8988T (cell line): ENCODE measurements at places on chromosomes 1 and 21.

GRCh38 chr1:153683854-153684253 is 5.4 kb downstream of the NPR1 start:
- DNase-seq: no peak

DNA sequence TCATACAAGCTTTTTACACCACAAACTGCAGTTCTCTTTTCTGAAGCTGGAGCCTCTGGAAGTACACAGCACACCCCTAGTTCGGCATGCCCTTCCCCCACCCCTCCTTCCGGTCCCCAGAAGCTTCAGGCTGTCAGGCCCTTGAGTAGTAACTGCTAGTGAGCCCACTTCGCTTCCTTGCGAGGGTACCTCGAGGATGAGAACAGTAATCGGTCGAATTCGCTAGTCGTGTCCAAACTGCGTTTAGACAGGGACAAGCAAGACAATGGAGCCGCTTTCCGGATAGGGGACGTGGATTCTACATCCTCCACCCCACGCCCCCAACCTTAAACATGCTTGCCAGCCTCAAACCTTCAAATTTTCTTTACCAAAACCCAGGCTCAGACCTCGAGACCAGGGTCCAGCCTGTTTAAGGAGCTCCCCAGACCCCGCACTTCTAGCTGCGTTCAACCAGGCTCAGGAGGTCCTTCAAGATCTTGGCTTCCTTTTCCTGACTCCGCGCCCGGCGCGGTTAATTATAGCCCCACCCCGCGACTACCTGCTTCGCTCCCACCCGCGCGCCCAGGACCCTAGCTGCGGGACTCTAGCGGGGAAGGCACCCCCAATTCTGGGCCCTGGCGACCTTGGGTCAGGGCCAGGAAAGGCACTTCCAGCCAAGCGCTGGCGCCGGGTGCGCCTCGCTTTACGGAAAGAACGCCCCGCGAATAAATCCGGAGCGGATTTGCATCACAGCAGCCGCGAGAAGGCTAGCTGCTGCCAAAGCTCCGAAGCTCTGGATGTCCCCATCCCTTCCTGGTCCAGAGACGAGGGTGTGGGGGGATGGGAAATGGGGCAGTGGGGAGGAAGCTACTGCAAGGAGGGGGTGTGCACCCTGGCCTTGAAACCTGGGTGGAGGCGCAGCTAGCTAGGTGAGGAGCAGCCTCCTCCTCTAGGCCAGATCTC is 8.1 kb upstream of the TSPAN1 start:
- DNase-seq: no peak

GRCh38 chr1:24336075-24336474 is 16.9 kb downstream of the GRHL3 start:
- DNase-seq: no peak

GRCh38 chr1:116853680-116854402 is 55.9 kb upstream of the PTGFRN start:
- DNase-seq: no peak

DNA sequence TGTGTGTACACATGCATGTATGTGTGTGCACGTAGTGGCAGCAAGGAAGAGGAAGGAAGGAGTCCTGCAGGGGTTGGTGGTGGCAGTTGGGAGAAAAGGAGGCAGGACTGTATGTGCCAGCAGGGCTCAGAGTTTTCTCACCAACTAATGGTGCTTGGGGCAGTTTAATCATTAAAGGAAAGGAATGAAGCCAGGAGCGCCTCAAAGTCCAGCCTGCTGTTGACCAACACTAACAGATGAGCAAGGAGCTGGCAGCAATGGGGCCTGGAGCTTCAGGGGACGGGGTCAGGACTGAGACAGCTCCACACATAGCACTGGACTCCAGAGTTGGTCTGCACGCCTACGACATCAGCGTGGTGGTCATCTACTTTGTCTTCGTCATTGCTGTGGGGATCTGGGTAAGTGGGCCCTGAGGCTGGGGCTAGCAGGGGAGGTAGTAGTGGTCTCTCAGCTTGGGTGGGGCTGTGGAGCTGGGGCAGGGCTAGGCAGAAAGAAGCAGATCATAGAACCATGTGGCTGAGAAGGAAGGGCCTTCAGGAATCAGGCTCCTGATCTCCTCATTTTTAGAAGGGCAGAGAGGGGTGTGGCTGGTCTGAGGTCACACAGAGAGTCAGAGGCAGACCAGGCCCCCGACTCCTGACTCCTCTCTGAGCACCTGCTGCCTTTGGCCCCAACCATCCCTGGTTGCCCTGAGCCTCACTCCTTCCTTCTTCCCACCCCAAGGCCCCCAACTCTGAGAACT is at the start of gene SLC5A9:
Gene SLC5A9 (plus strand): TSS at position 216 of the 742 bp plus-strand sequence. CDS start 21 bp downstream, at position 237.
- no peak for DNase-seq

DNA sequence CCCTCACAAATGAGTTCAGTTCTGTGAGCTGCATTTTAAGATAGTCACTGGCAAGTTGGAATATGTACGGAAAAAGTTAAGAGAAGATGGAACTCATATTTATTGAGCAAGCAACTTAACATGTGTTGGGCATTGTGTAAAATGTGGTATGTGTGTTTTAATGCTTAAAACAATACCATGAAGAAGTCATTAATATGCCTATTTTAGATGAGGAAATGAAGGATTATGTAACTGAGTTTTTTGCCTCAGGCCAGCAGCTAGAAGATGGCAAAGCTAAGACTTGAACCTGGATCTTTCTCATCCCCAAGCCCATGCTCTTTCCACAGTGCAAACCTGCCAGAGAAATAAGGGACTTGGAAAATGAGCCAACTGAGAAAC is 48.9 kb downstream of the SPATA46 start:
- no peak for DNase-seq
